ENCODE measurements at places on chromosomes 11 and 22.

DNA sequence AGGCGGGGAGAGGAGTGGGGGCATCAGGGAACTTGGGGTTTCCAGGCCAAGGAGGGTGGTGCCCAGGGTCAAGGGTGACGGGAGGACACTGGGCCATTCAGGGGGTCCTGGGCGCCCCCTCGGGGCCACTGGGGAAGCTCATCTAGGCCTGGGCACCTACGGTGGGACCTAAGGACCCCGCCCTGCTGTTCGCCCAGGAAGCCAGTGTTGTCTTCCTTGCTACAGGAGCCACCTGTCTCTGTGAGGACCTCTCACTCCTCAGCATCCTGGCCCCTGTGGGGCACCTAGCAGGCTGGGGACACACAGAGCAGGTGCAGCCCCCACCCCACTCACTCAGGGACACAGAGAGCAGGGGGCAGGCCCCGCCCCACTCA, 191.6 kb downstream of the IGLL1 start:
- DNase-seq: no peak

- no peak for DNase-seq
These were observed 4.4 kb downstream of the TSPO start for GRCh38 chr22:43155789-43156188.

- DNase-seq: no peak
These were observed 353.5 kb downstream of the TBC1D22A start for GRCh38 chr22:47115921-47116320.

GRCh38 chr22:17120711-17121232, 388 bp downstream of the TMEM121B start:
- no peak for DNase-seq

GRCh38 chr11:45853332-45854219, 6.3 kb downstream of the CRY2 start:
- DNase-seq: no peak

DNA sequence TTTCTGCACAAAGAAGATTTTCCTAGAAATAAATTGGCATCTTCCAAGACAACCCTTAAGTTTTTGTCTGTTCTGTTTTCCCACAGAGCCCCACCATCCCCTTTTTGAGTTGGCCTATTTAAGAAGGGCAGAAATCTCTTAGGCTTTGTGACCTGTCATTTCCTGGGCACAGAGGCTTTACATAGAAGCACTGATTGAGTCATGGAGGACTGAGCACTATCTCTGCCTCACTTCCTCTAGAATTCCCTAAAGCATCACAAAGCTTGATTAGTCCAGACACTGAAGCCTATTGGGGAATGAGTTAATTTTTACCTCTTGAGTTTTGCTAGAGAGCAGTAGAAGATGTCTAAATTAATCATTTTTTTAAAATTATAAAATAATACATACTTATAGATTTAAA, 25.4 kb downstream of the TRIM44 start:
- no peak for DNase-seq

DNA sequence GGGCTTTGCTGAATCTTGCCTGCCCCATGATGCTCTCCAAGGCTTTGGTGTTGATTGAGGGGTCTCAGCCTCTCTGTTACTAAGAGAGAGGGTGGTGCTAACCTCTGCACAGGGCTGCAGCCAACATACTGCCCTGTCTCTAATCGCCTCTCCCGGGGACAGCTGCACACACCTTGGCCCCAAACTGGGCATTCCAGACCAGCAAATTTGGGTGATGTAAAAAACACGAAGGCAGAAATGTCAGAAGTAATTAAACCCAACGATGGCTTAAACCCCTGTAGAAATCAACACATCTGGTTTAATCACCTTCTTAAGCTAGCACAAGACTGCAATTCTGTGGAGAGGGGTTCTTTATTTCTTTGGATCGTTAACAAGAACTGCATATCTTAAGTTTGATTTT, 116.5 kb downstream of the FEZ1 start:
- DNase-seq: no peak

DNA sequence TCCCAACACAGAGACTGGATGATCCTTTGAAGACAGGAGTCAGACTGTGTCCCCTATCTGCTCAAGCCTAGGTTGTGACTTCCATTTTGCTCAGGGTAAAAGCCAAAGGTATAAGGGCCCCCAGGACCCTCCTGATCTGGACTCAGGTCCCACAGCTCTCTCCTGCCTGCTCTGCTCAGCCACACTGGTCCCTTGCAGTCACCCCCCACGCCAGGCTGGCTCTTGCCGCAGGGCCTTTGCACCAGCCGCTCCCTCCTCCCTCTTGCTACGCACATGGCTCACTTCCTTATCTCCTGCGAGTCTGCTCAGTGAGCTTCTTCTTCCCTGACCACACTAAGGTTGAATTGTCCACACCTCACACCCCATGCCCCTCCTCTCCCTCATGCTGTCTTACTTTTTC, 28.4 kb upstream of the CACNG2 start:
- DNase-seq: no peak

DNA sequence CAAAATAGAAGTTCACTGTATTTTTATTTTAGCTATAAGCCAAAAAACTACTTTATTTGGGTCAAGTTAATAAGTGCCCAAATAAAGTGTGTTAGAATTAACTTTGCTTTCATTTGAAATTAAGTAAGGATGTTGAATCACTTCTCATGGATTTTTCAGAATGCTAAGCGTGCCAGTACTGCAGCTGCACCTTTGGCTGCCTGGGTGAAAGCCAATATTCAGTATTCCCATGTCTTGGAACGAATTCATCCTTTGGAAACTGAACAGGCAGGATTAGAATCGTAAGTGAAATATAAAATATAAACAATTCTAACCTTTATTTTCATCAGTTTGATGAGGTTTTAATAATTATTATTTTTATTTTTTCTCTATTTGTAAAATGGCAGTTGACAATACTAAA, 113.6 kb downstream of the DYNC2H1 start:
- no peak for DNase-seq

GRCh38 chr11:67202028-67202427, 64.2 kb upstream of the GRK2 start:
- DNase-seq: no peak

- no peak for DNase-seq
These were observed 748.1 kb downstream of the KCNA4 start for GRCh38 chr11:29268733-29269132.

- no peak for DNase-seq
These were observed 81.7 kb downstream of the MTNR1B start for GRCh38 chr11:93051186-93051585.

- no peak for DNase-seq
These were observed 25.9 kb downstream of the CAT start for GRCh38 chr11:34464591-34465051.

DNA sequence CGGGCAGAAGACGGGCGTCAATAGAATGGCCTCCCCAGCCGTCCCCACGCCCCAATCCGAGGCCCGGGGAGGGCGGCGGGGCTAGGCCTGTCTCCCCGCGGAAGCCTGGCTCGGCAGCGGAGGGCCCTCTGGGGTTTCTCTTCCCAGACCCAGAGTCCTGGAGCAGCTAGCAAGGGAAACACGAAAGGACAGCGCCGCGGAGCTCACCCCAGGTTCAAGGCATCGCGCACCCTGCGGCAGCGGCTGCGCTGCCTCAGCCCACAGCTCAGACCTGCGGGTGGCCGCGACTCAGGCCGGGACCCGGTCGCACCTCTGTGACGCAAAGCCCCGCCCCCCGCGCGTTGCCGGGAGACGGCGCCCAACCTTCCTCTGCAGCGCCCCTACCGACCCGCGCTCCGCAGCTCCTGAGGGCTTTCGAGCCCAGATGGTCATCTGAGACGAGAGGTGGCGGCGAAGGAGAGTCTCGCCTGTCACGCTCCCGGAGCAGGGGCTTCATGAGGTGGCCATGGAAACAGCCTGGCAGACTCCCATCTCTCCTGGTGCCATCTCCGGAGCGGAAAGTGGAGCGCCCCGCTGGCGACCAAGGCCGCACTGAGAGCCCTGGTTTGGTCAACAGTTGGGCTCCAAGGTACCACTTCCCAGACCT, at the start of gene RNF141:
TSS of gene RNF141 (minus strand) at position 273 of the 646 bp plus-strand sequence. CDS start 7,029 bp downstream, outside the sequence.
- peak; percentile 95 for DNase-seq

- no peak for DNase-seq
These were observed 519.6 kb downstream of the NTM start for GRCh38 chr11:131889760-131890581.

DNA sequence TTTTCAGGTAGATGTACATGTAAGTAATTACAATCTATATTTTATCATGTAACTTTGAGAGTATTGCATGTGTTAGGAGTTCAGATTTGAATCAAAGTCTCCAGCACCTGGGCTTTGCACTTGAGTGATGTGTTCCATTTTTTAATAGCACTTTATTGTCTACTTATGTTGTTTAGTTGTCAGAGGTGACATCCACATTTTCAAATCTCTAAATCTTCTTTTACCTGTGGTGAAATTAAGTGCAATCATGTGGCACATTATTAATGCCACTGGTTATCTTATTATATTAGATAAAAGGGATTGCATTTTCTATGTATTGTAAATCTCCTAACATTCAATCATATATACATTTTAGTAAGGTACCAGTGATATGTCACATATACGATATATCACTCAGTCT, 333.4 kb downstream of the AASDHPPT start:
- no peak for DNase-seq

DNA sequence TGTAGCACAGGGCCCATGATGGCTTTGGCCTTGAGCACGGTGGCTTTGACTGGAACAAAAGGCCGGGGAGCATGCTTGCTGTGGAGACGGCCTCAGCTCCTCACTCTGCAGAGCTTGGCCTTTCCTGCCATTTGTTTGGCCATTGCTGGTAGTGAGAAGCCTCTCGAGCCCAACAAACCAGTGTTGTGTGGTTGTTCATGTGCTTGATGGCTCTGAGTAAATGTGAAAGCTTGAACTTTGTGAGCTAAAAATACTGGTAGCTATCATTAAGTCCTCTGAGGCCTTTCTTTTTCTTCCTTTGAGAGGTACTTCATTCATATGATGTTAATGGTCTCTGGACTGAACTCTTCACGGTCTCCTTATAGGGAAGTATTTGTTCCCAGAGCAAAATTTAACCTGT, 39.6 kb downstream of the NAT10 start:
- DNase-seq: no peak

DNA sequence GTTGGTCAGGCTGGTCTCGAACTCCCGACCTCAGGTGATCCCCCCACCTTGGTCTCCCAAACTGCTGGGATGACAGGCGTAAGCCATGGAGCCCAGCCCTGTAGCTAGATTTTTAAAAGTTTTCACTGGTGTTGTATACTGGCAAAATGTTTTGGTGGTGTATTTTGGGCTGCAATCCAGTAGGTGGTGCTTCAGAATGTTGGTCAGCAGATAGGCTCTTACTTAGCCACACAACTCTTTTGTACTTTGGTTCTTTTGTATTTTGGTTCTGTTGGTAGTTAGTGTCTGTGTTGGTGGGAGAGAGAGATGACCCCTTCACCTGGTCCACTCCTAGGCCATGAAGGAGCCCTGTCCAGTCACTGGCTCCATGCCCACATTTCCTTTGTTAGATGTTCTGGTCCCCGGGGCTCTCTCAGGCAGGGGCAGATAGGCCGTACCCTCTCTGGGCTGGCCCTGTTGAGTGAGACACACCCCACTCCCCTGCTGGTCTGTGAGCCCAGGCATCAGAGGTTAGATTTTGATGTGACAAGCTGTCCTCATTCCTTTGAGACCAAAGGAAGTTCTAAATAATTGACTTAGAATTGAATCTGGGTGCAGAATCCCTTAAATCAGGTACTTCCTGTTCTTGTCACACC, 123.8 kb downstream of the DDX10 start:
- DNase-seq: no peak

- DNase-seq: no peak
These were observed 17.3 kb downstream of the APOL3 start for GRCh38 chr22:36143066-36143815.

GRCh38 chr22:26968859-26969523, 311.6 kb downstream of the MIAT start:
- DNase-seq: no peak

DNA sequence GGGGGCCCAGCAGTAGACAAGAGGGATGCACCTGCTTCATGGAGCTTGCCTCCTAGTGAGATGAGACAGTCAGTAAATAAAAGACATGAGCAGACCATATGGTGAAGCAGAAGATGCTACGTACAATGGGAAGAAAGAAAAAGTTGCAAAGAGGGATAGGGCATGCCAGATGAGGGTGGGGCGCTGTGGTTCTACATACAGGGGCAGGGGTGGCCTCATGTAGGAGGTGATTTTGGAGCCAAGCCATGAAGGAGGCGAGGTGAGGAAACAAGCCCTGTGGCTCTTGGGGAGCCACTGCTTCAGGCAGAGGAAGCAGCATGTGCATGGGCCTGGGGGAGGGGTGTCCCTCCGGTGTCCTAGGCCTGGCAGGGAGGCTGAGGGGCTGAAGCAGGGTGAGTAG, 15.2 kb downstream of the NAT10 start:
- no peak for DNase-seq

GRCh38 chr11:74460065-74460464, 7.3 kb downstream of the KCNE3 start:
- DNase-seq: no peak
